Activated T-helper 1 cell treated with Interleukin-2 at 50 U/mL for 16 hours (primary cell): ENCODE measurements at places on chromosomes 11 and 22.

GRCh38 chr22:46972256-46972655 is 209.8 kb downstream of the TBC1D22A start:
- DNase-seq: no peak

DNA sequence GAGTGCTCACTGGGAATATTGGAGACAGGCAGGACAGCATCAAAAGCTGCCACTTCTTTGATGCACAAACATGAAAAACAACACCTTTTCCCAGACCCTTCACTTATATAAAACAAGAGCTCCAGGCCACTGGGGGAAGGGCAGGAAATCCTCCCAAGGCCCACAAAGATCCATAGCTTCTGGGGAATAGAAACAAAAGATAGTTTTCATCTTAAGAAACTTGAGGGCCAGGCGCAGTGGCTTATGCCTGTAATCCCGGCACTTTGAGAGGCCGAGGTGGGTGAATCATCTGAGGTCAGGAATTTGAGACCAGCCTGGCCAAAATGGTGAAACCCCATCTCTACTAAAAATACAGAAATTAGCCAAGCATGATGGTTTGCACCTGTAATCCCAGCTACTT is 15.3 kb downstream of the RTL6 start:
- no peak for DNase-seq

- DNase-seq: no peak
Observed at GRCh38 chr22:44325718-44326490, 13.2 kb upstream of the SHISAL1 start.

- DNase-seq: no peak
Observed at GRCh38 chr11:8826139-8826786, 84.7 kb upstream of the AKIP1 start.

DNA sequence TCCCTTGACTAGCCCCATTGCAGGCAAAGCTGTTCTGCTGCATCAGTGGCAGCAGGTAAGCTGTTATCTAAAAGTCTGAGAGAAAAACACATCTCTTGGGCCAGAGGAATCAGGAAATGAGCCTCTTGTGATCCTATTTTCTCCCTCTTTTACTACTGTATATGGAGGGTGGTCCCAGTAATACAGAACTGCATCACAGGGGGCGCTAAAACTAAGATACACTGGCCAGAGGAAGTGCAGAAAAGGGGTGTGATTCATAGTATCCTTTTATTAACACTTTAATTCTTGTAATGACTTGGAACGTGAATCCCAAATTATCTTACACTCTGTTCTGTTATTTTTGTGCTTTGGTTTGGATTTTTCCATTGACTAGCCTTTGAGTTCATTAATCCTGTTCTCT is 8.8 kb upstream of the MED17 start:
- no peak for DNase-seq

- no peak for DNase-seq
Observed at GRCh38 chr22:25987948-25988347, 181.3 kb upstream of the SEZ6L start.

DNA sequence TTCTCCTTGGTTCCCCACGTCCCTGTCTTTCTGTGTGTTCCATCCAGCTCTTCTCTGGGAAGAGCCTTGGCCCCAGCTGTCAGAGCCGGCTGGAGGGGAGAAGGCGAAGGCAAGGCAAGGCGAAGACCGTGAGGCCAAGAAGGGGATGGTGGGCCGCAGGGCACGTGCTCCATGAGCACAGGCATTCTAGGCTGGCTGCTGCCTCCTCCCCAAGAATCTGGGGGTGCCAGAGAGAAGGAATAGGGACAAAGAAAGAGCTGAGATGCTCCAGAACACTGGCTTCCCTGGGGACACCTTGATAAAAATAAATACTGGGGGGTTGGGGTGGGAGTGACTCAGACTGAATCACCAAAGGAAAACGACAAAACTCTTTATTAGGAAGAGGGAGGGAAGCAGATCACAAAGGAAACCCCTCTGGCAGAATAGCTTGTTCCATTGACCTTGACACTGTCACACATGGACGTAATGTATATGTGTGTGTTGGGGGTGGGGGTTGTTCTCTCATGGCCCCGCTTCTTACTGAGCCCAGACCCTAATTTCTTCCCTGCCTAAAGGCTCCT is 52.5 kb downstream of the NECTIN1 start:
- no peak for DNase-seq

DNA sequence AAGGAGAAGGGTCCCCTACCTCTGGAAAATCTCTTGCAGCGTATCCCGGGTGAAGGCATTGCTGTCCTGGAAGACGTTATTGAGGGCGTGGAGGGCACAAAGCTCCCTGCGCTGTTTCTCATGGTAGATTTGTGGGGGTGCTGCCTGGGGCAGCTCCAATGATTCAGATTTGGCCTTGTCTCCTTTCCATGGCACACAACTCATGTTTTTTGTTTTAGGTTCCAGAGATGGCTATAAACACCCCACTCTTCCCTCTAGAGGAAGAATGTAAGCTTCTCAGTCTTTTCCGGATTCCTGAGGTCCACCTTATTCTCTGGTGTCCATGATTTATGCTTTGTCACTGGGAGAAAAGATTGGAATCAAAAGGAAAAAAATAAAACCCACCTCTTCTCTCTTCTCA is 959 bp downstream of the JOSD1 start:
- no peak for DNase-seq

GRCh38 chr11:41431784-41432183 is 27.7 kb downstream of the LRRC4C start:
- no peak for DNase-seq

DNA sequence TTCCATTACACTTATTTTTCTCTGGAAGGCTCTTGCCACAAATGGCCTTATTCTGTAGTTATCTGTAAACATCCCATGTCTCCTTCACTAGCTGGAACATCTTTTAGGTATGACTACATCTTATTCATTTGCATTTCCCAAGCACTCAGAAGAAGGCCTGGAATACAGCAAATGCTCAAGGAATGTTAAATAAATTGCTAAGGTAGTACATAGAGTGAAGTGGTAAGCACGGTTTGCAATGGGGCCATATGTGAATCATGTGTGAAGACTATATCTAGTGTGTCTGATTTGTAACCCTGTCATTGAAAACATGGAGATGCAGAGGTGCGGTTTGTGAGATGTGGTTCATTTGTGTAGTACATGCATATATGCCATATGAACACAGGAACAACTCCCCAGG is 33.5 kb downstream of the GDPD4 start:
- DNase-seq: no peak
